ENCODE measurements at places on chromosomes 6 and 20.

- no peak for DNase-seq
Observed at GRCh38 chr6:22917344-22917743, 348.0 kb downstream of the HDGFL1 start.

GRCh38 chr6:146289816-146290588 lies 253.6 kb upstream of the RAB32 start:
- peak; percentile 93 for DNase-seq

DNA sequence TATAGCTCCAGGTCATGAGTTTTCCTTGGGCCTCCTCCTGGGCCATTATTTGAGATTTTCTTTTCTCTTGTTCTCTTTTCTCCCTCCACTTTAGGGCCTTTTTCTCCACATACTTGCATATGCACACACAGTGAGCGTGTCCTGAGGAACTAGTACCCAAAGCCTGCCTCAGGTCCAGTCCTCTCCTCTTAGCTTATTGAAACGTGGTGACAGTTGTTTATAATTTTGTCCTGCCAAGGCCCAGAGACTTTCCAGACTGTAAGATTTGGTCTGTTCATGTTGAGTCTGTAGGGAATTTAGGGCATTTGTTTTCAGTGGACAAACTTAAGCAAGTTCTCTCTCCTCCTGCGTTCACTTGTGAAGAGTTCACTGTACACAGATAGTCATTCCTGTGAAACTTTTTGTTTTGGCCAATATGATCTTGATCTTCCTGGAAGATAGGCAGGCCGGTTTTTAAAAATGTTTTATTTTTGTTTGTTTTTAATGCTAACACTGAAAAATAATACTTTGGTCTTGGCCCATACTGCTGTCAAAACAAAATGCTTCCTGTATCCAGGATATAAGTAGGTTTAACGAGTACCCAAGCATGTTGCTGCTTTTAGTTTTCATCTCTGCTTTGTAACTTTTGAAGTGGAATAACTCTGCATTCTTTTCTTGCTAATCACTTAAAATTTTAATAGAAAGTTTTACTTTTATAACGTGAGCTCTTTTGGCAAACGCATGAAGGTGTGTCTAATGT lies 20.7 kb downstream of the LRRC1 start:
- peak; percentile 46 for DNase-seq

GRCh38 chr20:44151621-44152416 lies 35.2 kb downstream of the JPH2 start:
- no peak for DNase-seq

- DNase-seq: no peak
Observed at GRCh38 chr6:37320646-37321045, 33.1 kb upstream of the RNF8 start.

GRCh38 chr6:142210606-142211005 lies 63.5 kb downstream of the VTA1 start:
- DNase-seq: peak; percentile 75

DNA sequence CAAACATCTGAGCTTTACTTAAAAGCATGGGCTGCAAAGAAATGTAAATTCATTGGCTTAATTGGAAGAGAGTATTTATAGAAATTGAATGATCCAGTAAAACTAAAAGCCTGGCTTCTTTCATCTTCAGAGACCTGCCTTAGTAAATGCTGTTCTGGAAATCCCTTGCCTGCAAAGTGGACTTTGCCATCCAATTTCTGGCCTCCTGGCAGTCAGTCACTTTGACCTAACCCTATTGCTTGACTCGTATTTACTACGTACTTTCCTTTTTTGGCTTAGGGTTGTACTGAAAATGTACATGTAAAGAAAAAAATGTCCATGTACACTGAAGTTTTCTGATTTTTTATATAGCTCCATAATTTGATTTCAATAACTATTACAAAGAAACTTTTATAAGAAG lies 47.1 kb downstream of the E2F3 start:
- DNase-seq: no peak

GRCh38 chr6:12419631-12420272 lies 129.6 kb downstream of the EDN1 start:
- no peak for DNase-seq

GRCh38 chr6:45816674-45817297 lies 198.9 kb downstream of the CLIC5 start:
- no peak for DNase-seq

DNA sequence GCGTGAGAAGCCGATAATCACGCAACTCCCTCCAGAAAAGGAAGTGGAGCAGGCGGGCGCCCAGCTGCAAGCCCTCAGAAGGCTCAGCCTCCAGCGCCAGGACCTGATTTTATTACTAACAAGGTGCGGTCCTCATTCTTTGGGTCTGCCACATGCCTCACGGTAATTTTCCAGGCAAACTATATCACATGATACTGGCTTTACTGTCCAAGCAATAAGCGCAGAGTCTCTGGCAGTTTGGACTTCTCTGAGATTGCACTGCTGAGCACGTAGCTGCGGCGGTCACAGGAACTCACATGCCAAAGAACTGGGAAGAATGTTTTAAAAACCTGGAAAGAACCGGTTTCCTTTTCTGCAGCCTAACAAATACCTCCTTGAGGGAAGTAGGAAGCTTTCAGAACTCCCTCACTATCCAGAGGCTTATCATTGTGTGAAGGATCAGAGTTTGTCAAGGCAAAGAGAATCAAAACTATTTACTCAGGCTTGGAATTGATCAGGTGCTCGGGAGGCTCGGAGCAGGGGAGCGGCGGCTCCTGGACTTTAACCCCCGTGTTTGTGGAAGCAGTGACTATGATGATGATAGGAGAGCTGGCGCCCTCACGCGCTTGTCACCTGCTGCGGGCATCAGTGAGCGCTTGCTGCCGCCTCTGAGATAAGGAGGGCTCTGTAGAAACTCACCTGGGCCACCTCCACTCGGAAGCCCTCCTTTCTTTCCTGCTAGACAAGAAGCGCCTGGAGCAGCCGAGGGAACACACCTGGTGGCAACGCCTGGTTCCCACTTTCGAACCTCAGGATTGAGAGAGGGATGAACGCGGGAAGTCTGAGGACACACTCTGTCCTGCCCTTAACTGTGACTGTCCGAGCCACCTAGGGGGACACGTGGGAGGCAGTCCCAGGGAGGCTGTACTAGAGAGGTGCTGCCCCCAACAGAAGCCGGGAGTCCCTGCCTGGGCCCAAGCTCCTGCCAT lies 27.2 kb upstream of the SYNJ2 start:
- DNase-seq: peak; percentile 69

DNA sequence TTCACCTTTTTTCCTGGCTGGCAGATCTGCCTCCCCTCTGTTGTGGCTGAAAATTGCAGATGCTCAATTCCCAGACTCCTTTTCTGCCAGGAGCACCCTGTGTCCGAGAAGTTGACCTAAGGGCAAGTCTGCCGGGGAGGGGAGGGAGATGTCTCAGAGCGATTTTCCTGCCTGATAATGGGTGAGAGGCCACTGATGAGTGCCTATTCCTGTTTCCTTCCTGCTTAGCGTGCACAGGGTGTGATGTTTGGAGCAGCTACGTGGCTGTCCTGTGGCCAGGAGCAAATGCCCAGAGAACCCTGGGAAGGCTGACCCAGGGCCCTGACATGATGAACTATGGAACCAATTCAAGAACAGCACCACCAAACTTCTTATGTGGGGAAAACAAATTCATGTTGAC lies 22.5 kb downstream of the SOX4 start:
- no peak for DNase-seq

DNA sequence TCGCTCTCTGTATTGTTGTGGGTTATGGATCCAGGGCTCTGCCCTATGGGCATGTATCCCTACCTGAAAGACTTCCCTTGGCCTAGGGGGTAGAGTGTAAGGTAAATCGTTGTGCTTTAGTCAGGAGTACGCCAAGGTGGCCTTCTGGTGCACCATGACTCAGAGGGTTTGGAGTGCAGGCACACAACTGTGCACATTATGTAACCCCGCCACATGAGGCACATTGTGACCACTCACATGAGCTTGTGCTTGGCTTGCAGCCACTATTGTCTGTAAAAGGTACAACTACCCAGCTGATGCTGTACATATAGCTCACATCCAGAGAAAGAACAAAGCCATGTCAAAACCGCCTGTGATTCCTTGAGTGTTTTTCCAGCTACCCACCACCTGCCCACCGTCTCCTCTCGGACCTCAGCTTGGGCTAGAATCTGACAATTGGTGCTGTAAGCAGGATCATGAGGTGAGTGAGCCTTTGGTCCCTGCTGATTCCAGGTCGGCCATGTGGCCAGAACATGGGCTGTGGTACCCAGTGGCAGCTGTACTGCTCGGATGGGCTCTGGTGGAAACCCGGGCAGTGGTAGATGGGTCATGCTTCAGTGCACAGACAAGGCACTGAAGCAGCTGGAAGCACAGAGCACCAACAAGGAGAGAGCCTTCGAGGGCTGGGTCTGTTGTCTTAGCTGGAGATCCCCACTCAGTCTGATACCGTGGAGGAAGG lies 33.8 kb downstream of the HDDC2 start:
- DNase-seq: peak; percentile 74

DNA sequence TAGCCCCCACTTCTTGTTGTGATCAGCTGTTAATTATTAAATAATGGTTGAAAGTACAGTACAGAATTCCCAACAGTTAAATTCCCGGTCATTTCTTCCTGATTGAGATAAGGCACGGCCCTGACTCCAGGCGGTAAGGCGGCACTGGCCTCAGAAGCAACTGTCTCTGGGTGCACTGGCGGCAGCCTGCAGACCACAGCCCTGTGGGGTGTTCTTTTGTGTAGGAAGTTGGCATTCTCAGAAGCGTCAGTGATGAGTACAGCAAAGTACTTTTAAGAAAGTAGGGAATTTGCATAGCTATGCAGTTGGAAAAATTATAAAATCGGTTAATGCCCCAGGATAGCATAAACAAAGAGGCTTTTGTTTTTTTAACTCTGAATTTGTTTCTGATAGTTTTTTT lies 50.5 kb downstream of the SAMD5 start:
- DNase-seq: no peak

GRCh38 chr20:1945660-1946059 lies 48.2 kb downstream of the PDYN start:
- DNase-seq: no peak

DNA sequence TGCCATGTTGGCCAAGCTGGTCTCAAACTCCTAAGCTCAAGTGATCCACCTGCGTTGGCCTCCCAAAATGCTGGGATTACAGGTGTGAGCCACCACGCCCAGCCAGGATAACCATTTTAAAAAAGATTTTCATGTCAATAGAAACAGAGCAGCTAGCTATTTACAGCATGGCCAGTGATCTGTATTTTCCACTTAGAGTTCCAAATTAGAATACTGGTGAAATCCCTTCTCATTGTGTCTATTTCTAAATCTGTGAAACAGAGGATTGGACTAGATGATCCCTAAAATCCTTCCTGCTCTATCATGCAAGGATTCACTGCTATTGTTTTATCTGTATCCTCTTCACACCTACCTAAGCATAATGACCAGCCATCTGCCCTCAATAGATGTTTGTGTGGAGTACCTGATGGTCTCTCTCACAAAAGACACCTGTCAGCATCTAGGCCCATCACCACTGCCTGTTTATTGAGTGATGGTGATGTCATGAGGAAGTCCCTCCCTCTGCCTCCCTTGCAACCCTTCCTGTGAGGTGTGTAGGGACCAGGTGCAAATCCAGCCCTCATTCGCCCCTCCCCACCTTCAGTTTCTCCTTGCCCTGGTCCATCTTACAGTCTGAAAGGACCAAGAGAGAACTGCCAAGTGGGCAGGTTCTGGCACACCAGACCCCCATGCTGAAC lies 26.5 kb upstream of the SMIM29 start:
- no peak for DNase-seq

DNA sequence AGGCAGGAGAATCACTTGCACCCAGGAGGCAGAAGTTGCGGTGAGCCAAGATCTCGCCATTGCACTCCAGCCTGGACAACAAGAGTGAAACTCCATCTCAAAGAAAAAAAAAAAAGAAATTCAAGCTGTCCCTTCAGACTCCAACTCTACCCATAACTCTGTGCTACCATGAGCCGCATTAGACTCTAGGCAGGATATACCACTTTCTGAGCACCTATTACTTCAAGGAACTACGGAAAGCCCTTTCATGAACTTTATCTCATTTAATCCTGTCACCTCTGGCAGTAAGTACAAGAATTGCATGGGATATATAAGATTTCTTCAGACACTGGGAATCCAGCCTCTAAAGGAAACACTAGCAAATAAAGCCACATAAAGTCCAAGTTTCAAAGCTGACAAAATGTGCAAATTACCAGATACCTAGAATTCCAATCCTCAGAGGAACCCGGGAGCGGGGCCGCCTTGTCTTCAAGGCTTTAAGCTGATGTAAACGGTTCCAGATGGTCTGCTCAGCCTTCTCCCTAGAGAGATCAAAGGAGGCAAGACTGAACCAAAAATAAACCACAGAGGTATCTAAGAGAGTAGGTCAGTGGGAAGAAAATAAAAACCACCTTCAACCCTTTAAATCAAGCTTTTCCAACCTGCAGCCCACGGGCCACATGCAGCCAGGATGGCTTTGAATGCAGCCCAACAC lies 9.4 kb downstream of the CDK5RAP1 start:
- DNase-seq: peak; percentile 52
